ENCODE measurements at places on chromosomes 1 and 21. TPM values are rescaled to one million over a fixed set of nuclear protein-coding genes. Genes with fewer than 3 reads are reported as not detected.

GRCh38 chr1:40050863-40051262 is 10.3 kb downstream of the CAP1 start:
- H3K27ac ChIP-seq = no peak overlapping the region
- H3K27me3 ChIP-seq = no peaks in the 10 kb centered on the region
- H3K4me3 ChIP-seq = no peak overlapping the region
- H3K36me3 ChIP-seq = no peaks in the 10 kb centered on the region
- peaks cover 81% of the 10 kb centered on the region for H3K4me1 ChIP-seq

DNA sequence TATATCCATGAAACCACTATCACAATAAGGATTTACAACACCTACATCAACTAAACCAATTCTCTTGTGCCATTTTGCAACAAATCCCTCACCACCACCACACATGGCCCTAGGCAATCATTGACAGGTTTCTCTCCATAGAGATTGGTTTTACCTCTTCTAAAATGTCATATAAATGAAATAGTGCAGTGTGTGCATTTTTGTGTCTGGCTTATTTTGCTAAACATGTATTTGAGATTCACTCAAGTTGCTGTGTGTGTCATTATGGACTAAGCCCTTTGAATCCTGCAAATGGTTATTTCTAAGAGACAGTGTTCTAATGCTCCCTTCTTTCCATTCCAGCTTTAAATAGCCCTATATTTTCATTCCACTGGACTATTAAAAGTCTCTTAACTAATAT is 179.7 kb upstream of the LRRC7 start:
- DNase-seq = no peak
- no peak overlapping the region for H3K4me3 ChIP-seq
- H3K27me3 ChIP-seq = no peaks in the 10 kb centered on the region
- no peaks in the 10 kb centered on the region for H3K36me3 ChIP-seq
- no peak overlapping the region for H3K27ac ChIP-seq

The PRPF38B gene
- total RNA-seq = 78.1 TPM

- H3K27me3 ChIP-seq = no peaks in the 10 kb centered on the region
- peaks cover 46% of the 10 kb centered on the region for H3K4me1 ChIP-seq
- peak overlapping the region; percentile 25 for H3K4me3 ChIP-seq
- no peak for DNase-seq
- H3K36me3 ChIP-seq = no peaks in the 10 kb centered on the region
These were observed 354.1 kb upstream of the B3GALT2 start for GRCh38 chr1:193540511-193540910.
